NCI-H187 (cell line): ENCODE measurements at places on chromosomes 4 and X.

GRCh38 chrX:120452131-120452530 is 17.0 kb downstream of the LAMP2 start:
- DNase-seq: no peak

- no peak for DNase-seq
Measured at GRCh38 chr4:56414135-56414670, 21.2 kb downstream of the PPAT start.

DNA sequence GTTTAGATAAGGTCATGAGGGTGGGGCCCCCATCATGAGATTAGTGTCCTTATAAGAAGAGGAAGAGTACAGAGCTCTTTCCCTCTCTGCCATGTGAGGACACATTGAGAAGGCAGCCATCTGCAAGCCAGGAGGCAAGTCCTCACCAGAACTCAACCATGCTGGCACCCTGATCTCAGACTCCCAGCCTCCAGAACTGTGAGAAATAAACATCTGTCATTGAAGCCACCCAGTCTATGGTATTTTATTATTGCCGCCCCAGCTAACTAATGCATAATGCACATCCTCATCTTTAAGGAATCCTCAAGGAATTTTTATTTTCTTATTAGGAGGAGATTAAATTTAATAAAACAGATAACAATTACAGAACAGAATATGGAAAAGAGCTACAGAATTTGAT is 16.7 kb upstream of the EXOSC9 start:
- DNase-seq: no peak

GRCh38 chr4:184282895-184283654 is 65.4 kb upstream of the ENPP6 start:
- DNase-seq: no peak

GRCh38 chr4:63226229-63226628 is 1183.0 kb downstream of the TECRL start:
- DNase-seq: no peak

GRCh38 chr4:16995451-16995850 is 97.0 kb upstream of the LDB2 start:
- DNase-seq: no peak

DNA sequence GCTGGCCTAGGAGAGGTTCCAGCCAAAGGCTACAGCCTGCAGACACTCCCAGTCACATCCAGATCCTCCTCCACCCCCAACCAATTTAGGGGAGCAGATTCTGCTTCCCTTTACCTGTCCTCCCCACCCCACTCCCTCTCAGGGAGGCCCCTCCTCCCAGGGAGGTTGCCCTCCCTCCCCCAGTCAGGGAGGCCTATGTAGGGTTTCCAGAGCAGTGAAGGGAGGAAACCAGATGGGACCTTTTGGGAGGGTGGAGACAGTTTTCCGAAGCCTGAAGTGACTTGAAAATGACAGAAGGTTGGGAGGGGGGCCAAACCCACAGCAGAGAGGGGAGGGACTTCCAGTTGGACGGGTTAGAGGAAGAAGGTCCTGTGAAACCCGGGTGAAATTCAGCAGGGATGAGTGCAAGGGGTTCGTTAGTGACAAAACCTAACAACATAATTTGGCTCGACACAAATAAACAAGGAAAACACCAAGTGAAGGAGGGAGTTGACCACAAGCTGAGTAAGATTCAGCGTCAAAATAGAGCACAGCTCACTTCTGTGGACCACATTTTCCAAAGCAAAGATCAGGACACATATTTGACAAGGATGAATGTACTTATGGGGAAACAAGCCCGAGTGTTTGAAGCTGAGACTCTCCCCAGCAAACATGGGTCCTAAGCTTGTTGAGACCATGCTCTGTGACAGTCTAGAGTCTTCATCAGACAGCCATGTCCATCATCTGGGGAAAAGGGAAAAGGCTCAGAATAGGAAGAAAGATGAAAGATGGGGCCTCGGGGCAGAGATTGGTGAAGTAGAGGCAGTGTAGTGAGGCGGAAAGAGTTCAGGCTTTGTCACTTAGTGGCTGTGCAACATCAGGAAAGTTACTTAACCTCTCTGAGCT is 46.4 kb downstream of the PRPS1 start:
- DNase-seq: no peak

GRCh38 chr4:29311247-29311646 is 1408.9 kb upstream of the PCDH7 start:
- no peak for DNase-seq

DNA sequence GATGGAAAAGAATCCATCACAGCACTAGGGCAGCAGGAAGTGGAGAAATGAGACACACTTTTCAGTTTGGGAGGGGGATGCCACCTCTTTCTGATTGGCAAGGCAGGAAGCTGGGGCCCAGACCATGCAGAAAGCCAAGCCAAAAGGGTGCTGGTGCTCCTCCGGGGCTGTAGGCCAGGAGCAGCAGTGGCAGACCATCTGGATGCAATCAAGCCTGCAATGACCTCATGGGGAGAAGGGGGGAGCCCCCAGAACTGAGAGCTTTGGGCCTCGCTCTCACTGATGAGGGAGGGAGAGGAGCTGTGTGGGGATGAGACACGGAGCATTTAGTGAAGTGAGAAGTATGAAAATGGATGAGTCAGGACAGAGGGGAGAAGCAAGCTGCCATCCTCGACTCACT is 141.3 kb upstream of the NALF2 start:
- DNase-seq: no peak

GRCh38 chrX:45001048-45001447 is 128.1 kb downstream of the KDM6A start:
- no peak for DNase-seq

- no peak for DNase-seq
Measured at GRCh38 chr4:102705391-102705935, 55.3 kb downstream of the MANBA start.

DNA sequence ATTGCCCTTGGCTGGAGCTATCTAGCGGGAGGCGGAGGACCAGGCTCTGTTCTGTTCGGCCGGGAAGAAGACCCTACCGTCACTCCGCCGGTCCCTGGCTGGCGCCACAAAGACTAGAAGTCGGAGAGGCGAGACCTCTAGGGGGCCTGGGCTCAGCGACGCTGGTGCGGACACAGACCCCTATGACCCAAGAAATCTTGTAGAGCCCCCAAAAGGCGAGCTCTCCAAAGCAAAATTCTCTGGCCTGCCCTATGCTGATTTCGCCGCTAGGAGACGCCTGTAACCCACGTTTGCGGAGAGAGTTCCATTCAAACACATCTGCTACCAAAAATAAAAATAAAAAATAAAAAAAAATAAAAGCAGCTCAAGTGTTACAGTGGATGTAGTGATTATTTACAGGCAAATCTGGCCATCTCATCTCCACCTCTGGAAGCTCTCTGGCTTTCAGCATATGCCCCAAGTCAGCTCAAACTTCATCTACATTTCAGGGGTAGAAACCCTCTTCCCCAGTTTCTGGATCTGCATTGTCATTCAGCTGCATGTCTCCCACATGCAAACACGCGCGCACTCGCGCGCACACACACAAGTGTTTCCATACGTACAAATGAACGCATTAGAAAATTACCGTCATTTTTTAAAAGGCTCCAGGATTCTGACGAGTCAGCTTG is 2.4 kb upstream of the PCDH10 start:
- DNase-seq: no peak

DNA sequence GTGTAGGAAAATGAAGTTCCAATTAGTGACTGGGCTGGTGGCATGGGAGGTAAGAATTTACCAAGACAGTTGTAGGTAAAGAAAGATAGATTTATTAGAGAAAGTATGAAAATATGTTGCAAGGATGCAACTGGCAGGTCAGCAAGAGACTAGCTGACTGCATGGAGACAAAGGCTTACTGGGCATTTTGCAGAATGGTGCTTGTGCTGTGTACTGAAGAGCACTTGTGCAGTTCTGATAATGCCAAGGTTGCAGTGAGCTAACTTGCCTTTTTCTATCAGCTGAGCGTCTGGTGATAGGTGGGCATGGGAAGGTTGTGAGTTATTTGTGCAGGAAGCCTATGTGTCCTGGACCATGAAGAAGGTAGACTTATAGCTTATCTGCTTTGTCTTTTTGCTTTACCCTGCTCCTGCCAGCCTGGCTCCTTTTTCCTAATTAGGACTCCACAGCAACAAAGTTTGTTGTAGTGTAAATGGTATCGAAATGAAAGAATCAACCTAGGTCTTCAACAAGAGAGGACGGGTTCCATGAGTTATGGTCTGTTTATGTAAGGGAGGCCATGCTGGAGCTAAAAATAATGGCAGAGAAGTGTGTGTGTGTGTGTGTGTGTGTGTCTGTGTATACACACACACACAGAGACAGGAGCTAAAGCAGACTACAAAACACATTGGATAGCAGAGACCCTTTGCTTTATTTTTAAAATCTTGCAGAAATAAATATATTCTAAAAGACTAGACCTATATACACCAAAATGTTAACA is 15.0 kb downstream of the BST1 start:
- DNase-seq: no peak

DNA sequence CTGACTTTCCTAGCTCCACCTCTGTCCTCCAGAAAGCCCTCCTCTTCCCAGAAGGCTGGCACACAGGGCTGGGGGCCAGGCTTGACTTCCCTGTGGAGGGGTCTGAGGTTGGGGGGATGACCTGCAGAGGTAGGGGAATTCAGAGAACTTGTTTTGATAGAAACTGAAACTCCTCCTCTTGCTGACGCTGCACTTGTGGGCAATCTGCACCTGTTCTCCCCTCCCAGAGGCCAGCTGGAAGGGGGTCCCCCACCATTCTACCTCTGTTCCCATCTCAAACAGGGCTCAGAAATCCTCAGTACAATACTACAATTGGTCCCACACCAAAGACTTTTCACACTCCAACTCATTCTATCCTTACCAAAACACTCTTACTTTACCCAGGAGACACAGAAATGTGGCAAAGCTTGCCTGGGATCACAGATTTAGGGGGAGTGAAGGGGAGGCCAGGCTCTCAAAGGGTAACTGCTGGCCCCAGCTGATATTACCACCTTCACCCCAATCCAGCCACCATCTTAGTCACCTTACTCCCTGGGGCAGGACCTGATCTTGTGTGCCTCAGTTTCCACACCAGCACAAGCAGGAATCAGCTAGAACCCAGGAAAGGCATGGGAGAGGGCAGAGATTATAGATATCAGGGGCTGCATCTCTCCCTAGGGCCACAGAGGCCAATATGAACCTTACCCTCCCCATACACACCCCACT is 18.5 kb downstream of the OTUD5 start:
- no peak for DNase-seq

GRCh38 chrX:108216405-108216804 is 124.8 kb downstream of the ATG4A start:
- no peak for DNase-seq

GRCh38 chrX:79140731-79141130 is 3.8 kb upstream of the GPR174 start:
- no peak for DNase-seq

GRCh38 chrX:43552156-43552555 is 103.9 kb upstream of the MAOA start:
- DNase-seq: no peak

- DNase-seq: no peak
Measured at GRCh38 chrX:94686071-94686470, 1012.1 kb downstream of the FAM133A start.

GRCh38 chr4:22500831-22501714 is 14.8 kb downstream of the ADGRA3 start:
- DNase-seq: no peak

DNA sequence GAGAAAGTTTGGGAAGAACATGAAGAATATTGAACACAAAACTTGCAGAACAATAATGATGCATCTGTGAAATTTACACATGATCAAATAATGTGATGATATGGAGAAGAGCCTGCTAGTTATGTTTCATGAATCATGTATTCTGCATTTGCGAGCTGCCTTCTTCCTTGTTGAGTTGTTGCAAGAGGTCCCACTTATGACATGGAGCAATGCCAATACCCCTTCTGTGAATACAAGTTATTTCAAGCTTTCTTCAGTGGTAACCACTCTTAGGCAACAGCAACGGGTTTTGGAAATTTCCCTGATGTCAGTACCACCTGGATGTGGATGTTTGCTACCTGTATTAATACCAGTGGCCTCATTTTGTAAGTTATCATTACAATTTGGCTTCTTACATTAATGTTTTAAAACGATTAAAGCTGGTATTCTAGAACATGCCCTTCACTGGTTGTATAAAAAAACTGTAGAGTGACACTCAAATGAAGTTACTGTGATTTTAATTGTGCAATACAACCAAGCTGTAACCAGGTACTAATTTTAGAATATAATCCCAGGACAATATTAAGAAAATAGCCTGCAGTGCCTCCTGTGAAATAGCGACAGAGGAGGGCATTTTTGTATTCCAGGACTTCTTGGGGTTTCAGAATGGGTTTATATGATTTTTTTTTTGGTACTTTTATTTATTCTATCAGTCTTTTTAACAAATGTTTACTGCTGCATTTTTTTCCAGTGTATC is 25.3 kb downstream of the IQCM start:
- DNase-seq: no peak

- no peak for DNase-seq
Measured at GRCh38 chrX:123477673-123478072, 255.2 kb downstream of the THOC2 start.

DNA sequence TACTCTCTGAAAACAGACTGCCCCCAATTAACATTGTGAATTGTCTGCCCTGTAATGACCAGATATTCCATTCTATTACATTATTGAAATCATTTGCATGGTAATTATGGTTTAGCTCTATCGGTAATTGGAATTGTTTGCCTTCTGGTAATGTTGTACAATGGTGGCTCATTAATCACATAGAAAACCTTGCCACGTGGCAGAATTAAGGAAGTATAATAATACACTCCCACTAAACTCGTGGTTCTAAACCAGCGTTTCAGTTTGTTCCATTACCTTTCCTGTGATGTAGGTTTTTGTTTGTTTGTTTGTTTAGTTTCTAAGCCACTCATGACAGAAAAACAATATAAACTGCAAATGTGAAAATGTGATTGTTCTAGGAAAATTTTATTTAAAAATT is 45.1 kb upstream of the TAPT1 start:
- DNase-seq: no peak

GRCh38 chr4:12636191-12636590 is 847.9 kb downstream of the RAB28 start:
- DNase-seq: no peak

- DNase-seq: no peak
Measured at GRCh38 chrX:3664921-3665320, 48.5 kb downstream of the PRKX start.

DNA sequence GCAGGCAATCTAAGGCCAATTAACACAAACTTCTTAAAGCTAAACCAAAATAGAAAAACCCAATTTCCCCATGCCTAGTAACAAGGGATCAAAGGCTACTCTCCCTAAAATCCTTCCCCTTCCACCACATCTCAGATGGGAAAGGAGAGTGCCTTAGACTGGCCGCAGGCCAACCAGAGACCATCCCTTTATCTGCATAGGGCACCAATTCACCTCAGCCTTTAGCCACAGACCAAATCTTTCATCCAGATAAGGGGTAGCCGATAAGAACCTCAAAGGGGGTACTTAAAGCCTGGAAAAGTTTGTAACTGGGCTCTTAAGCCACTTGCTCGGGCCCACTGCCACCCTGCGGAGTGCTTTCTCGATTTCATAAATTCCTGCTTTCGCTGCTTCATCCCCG is 68.3 kb downstream of the TEX13C start:
- no peak for DNase-seq

- DNase-seq: no peak
Measured at GRCh38 chr4:47372561-47372960, 90.9 kb downstream of the COMMD8 start.
